ENCODE measurements at places on chromosomes 13 and 19.
A peak's percentile ranks its signal among the peaks of the same experiment; 100 is the strongest.

GRCh38 chr19:2239771-2240770, 3.4 kb downstream of the SF3A2 start:
- H3K4me3 ChIP-seq, result peak overlapping the region; percentile 16
- peaks cover 49% of the 10 kb centered on the region for H3K4me1 ChIP-seq
- no peaks in the 10 kb centered on the region for H3K27me3 ChIP-seq

- no peak for DNase-seq
- H3K36me3 ChIP-seq, result no peaks in the 10 kb centered on the region
- H3K27me3 ChIP-seq, result no peaks in the 10 kb centered on the region
- H3K4me3 ChIP-seq, result no peak overlapping the region
- no peaks in the 10 kb centered on the region for H3K4me1 ChIP-seq
Measured at GRCh38 chr13:44686531-44686934, 110.4 kb upstream of the TSC22D1 start.

GRCh38 chr13:51843529-51843928, 1.4 kb downstream of the TMEM272 start:
- no peak for DNase-seq
- H3K4me1 ChIP-seq, result no peaks in the 10 kb centered on the region
- no peak overlapping the region for H3K27ac ChIP-seq
- no peaks in the 10 kb centered on the region for H3K27me3 ChIP-seq
- H3K4me3 ChIP-seq, result no peak overlapping the region

DNA sequence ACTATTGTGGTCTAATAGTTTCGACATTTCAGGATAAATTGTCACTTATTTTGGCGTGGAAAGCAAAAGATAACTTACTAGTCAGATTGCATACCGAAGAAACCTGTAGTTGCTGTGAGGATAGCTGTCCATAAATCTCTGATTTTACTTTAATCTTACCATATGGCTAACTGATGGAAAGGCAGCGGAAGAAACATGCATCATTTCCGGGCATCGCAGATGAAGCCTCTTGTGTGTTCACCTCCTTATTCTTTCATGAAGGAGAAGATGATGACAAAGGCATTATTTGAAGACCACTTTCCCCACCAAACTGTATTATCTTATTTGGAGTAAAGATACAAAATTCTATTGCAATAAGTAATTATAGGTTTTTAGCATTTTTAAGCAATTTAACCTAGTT, 763.6 kb upstream of the SLITRK6 start:
- DNase-seq, result no peak
- no peaks in the 10 kb centered on the region for H3K4me1 ChIP-seq
- H3K36me3 ChIP-seq, result no peaks in the 10 kb centered on the region
- H3K27ac ChIP-seq, result no peak overlapping the region
- H3K4me3 ChIP-seq, result no peak overlapping the region

GRCh38 chr19:24057144-24057543, 29.8 kb upstream of the ZNF254 start:
- H3K4me1 ChIP-seq, result no peaks in the 10 kb centered on the region
- no peaks in the 10 kb centered on the region for H3K36me3 ChIP-seq
- H3K4me3 ChIP-seq, result no peak overlapping the region
- H3K27me3 ChIP-seq, result no peaks in the 10 kb centered on the region

DNA sequence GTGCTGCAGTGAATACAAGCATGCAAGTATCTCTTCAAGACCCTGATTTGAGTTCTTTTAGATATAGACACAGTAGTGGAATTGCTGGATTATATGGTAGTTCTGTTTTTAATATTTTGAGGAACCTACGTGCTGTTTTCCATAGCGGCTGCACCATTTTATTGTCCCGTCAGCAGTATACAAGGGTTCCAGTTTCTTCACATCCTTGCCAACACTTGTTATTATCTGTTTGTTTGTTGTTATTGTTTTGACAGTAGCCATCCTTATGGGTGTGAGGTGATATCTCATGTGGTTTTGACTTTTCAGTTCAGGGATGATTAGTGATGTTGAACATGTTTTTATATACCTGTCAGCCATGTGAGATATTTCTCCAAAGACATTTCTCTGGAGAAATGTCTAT, 53.2 kb downstream of the TNFRSF19 start:
- H3K36me3 ChIP-seq, result no peaks in the 10 kb centered on the region
- H3K4me3 ChIP-seq, result no peak overlapping the region
- DNase-seq, result no peak

DNA sequence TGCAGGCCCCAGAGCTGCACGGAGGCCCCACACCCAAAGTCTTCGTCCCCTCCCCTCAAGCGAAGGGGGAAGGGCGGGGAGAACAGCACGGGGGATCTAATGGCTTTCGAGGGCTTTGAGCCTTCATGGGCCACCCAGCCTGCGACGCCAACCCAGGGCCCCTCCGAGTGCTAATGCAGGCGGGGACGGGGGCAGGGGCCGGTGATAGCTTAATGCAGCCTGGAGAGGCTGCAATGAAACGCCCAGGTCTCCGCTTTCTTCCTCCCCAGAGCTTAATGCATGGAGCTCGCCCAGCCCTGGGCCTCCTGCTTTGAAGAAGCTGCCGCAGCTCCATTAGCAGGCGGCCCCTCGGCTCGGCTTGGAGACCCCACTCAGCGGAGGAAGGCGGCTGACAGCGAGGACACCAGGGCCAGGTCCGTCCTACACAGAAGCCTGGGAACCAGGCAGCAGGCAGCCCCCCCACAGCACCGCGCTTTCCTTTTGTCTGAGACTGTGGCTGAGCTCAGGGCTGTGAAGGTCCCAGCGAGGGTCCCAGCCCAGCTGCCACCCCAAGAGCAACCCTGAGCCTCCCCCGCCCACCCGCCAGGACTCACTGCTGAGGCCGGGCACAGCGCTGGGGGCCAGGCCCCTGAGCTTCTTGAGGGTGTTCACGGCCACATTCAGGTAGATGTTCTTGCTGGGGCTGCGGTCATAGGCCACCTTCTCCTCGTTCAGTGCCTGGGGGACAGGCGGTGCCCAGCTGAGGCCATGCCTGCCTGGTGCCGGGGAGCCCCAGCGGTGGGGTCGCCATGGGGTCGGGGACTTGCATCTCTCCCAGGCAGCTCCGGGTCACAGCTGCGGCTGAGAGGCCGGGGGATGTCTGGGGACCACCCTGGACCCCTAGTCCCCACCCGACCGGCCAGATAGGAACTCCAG, 7.5 kb upstream of the ATP8B3 start:
- DNase-seq, result no peak
- peaks cover 100% of the 10 kb centered on the region for H3K36me3 ChIP-seq
- no peaks in the 10 kb centered on the region for H3K4me1 ChIP-seq

DNA sequence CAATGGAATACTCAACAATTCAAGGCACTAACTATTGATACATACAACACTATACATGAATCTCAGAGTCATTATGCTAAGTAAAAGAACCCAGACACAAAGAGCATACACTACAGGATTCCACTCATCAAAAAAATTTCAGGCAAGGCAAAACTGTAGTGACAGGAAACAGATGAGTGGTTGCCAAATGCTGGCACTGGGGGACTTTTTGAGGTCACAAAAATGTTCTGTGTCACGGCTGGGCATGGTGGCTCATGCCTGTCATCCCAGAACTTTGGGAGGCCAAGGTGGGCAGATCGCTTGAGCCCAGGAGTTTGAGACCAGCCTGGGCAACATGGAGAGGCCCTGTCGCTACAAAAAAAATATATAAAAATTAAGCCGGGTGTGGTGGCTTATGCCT, 129.4 kb downstream of the KL start:
- H3K27me3 ChIP-seq, result no peaks in the 10 kb centered on the region
- H3K36me3 ChIP-seq, result no peaks in the 10 kb centered on the region
- DNase-seq, result no peak
- H3K27ac ChIP-seq, result peak overlapping the region; percentile 13

DNA sequence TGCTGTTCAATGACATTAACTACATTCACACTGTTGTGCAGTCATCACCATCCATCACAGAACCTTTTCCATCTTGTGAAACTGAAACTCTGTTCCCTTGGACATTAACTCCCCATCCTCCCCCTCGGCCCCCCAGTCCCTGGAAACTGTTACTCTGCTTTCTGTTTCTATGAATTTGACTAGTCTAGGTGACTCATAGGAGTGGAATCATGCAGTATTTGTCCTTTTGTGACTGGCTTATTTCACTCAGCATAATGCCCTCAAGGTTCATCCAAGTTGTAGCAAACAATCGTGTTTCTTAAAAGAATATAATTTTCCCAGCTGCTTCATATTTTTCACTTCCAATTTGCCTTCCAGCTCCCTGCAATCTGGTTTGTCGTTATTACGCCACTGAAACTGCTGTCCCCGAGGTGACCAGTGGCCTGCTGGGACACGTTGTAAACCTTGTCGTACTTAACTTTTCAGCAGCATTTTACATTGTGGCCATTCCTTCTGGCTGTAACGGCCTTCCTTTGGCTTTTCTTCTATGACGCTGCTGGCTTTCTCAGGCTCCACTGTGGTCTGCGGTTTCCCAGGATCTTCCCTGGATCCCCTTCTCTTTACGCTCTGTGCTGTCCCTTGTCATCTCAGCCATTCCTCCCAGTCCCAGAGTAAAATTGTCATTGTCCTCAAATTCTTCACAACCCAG, 74.0 kb downstream of the DHRS12 start:
- no peak for DNase-seq
- H3K4me3 ChIP-seq, result peak overlapping the region; percentile 25
- no peaks in the 10 kb centered on the region for H3K27me3 ChIP-seq
- H3K4me1 ChIP-seq, result peaks cover 16% of the 10 kb centered on the region
- peak overlapping the region; percentile 68 for H3K27ac ChIP-seq

GRCh38 chr19:8688930-8689329, 9.7 kb downstream of the ACTL9 start:
- no peak overlapping the region for H3K4me3 ChIP-seq
- H3K36me3 ChIP-seq, result no peaks in the 10 kb centered on the region
- DNase-seq, result no peak
- no peak overlapping the region for H3K27ac ChIP-seq

GRCh38 chr13:39329182-39329639, 273.8 kb downstream of the LHFPL6 start:
- no peak for DNase-seq
- H3K27me3 ChIP-seq, result no peaks in the 10 kb centered on the region
- no peaks in the 10 kb centered on the region for H3K36me3 ChIP-seq
- no peaks in the 10 kb centered on the region for H3K4me1 ChIP-seq
- H3K27ac ChIP-seq, result no peak overlapping the region

- H3K27ac ChIP-seq, result no peak overlapping the region
- no peaks in the 10 kb centered on the region for H3K27me3 ChIP-seq
- H3K4me1 ChIP-seq, result no peaks in the 10 kb centered on the region
- H3K36me3 ChIP-seq, result no peaks in the 10 kb centered on the region
Measured at GRCh38 chr13:39968646-39969475, 313.4 kb downstream of the COG6 start.

DNA sequence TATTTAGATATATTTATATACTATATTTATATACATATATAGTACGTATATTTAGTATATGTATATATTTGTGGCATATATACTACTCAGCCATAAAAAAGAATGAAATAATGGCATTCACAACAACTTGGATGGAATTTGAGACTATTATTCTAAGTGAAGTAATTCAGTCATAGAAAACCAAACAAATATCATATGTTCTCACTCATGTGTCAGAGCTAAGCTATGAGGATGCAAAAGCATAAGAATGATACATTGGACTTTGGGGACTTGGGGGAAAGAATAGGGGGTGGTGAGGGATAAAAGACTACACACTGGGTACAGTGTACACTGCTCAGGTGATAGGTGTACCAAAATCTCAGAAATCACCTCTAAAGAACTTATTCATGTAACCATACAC, 1015.7 kb downstream of the EFNB2 start:
- H3K27me3 ChIP-seq, result no peaks in the 10 kb centered on the region
- H3K4me3 ChIP-seq, result no peak overlapping the region
- no peaks in the 10 kb centered on the region for H3K36me3 ChIP-seq
- no peaks in the 10 kb centered on the region for H3K4me1 ChIP-seq
- H3K27ac ChIP-seq, result no peak overlapping the region

DNA sequence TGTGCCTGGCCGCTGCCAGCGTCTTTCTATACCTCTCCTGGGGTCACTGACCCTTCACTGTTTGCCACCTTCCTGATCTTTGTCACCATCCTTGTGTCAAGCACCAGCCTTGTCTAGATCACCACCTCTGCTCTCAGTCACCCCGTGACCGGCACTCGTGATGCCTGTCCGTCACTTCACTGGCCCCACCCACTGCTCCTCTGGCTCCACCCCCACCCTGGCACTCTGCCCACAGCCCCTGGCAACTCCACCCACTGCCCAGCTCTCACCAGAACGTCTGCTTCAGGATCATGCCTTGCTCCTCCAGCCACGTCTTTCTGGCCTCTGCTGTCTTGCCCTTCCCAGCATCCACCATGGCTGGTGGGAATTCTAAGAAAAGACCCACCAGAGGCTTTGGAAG, 24.8 kb upstream of the PLA2G4C start:
- no peak overlapping the region for H3K27ac ChIP-seq
- DNase-seq, result no peak
- no peaks in the 10 kb centered on the region for H3K4me1 ChIP-seq
- no peaks in the 10 kb centered on the region for H3K36me3 ChIP-seq
- no peak overlapping the region for H3K4me3 ChIP-seq

GRCh38 chr13:24264976-24265375, 44.4 kb upstream of the C1QTNF9 start:
- no peaks in the 10 kb centered on the region for H3K36me3 ChIP-seq
- no peak for DNase-seq
- no peak overlapping the region for H3K4me3 ChIP-seq
- H3K4me1 ChIP-seq, result peaks cover 27% of the 10 kb centered on the region
- H3K27ac ChIP-seq, result peak overlapping the region; percentile 37

DNA sequence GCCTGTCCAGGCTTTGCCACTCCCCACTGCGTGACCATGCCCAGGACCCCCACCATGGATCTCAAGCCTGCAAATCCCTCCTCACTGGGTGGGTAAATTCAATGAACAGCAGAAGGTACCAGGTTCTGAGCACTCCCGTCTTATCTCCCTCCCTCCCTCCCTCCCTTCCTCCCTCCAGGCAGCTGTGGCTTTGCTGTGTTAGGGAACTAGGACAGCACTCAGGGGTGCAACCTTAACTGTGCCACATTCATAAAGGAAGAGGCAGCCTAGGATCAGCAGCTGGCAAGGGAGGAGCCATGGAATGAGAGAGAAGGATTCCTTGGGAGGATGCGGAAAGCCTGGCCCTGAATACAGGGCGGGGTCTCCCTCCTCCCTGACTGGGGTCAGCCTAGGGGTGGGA, 5.6 kb downstream of the CEACAM4 start:
- no peaks in the 10 kb centered on the region for H3K4me1 ChIP-seq
- H3K36me3 ChIP-seq, result no peaks in the 10 kb centered on the region
- DNase-seq, result no peak
- no peak overlapping the region for H3K4me3 ChIP-seq
- H3K27me3 ChIP-seq, result no peaks in the 10 kb centered on the region
- no peak overlapping the region for H3K27ac ChIP-seq

Measured in tibial nerve (tissue), 4 donors.